ENCODE measurements at places on chromosomes 13 and 19. TPM values are rescaled to one million over a fixed set of nuclear protein-coding genes. Genes with fewer than 3 reads are reported as not detected.

GRCh38 chr13:50127726-50128291 lies 112.6 kb downstream of the KCNRG start:
- DNase-seq, result no peak

DNA sequence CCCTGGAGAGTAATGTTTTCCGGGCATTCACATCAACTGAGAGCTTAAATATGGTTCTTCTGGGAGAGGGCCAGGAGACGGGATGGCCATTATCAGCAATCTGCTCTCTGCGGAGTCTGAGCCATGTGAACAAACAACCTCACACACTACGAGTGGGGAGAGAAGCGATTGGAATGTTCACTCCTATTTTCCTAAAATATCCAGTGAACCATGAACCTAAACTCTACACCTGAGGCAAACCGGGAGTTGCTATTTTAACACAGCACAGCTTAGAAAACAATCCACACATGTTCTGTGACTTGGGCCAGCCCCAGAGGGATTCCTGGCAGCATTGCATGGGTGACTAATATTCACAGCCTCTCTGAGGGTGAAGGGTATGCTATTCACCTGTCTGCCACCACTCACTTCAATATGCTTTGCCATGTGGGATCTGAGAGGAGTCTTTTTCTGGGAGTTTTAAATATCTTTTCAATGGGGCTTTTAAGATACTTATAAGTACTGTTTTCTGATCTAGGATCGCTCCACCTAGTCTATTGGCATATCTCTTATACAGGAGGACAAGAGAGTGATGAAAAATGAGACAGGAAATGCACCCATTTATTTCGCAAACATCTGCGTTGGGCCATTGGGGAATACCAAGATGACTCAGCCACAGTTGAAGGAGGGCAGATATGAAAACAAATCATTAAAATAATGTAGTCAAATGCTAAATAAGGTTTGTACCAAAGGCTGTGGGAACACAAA lies 72.6 kb upstream of the SERP2 start:
- DNase-seq, result peak; percentile 88

- DNase-seq, result no peak
Observed at GRCh38 chr13:105406551-105406950, 1128.9 kb downstream of the EFNB2 start.

DNA sequence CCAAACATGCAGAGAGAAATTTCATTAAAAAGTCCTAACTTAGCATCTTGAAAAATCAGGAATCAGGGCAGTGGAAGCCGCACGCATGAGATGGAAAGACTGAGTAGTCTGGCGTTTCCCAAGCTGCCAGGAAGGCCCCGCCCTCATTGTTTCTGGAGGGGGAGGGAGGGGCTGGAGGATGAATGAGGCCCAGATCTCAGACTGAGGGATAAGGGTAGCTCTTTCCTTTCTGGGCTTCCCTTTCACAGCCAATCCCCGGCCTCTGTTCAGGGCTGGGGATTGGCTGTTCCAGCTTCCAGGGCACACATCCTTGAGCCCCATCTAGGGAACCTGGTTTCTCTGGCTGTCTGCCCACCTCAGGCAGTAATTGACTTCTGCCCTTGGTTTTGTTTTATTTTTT lies 7.3 kb downstream of the C19orf53 start:
- DNase-seq, result peak; percentile 92

- DNase-seq, result no peak
Observed at GRCh38 chr19:39014037-39014436, 18.3 kb downstream of the FBXO27 start.

DNA sequence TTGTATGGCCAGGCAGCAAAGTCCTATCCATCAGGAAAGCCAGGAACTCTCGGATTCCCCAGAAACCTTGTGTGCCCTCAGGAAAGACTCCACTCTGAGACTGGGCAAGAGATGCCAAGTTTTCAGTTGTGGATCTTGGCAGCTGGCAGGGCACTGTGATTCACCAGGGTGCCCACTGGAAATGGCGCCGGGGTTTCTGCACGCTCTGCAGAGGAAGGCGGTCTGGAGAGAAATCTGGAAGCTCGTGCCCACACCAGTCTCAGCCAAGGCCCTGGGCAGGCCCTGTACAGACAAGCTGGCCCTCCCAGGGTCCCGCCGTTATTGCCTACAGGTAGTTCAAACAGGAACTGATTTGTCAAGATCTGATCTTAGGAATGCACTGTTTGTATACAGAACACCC lies 4.9 kb downstream of the NAPA start:
- no peak for DNase-seq

DNA sequence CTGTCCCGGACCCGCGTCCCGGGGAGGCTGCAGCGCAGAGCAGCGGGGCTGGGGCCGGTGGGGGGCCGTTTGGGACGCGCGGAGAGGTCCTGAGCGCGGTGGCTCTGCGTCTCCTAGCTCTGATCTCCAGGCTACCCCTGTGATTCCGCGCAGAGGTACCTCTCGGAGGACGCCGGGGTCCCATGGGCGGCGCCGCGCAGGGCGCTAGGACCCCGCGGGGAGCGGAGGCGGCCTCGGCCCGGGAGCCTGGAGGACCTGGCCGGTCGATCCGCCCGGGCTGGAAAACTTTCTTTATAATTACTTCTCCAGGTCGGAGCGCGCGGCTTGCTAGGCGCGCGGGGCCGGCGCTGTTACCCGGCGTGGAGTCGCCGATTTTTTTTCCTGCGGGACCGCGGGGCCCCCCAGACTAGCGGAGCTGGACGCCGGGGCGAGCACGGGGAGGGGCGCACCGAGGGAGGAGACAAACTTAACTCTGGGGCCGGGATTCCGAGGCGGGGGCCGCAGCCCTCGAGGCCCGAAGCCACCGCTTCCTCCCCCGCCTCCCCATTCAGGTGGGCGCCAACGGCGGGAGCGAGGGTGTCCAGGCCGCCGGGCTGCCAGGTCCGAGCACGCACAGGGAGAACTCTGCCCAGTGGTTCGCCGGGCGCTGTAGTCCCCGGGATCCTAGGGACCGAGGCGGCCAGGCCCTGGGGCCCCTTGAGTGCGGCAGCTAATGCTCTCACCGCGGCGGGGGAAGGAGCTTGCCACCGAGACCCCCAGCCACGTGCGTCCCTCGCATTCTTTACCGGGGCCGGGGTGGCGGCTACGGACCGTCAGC lies 848 bp upstream of the CEBPA start:
- DNase-seq, result no peak

DNA sequence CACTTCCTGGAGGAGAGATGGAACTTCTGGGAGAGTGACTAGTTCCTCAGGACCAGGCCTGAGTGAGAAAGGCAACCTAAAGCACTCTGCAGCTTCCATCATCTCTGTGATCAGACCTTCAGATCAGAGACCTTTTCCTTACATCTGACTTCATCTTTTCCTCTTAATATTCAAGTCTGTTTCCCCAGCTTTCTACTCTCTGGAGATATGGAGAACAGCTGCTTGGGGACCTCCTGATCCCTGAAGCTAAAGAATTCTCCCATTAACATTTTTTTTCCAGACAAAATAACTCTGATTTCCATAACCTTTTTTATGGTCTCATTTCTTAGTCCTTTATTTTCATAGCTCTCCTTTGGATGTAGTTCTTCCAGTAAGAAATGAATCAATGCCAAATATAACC lies 133.4 kb upstream of the FNDC3A start:
- DNase-seq, result no peak

- DNase-seq, result no peak
Observed at GRCh38 chr13:20331949-20332348, 99.8 kb upstream of the GJB6 start.

- DNase-seq, result no peak
Observed at GRCh38 chr19:22595918-22596341, 38.2 kb upstream of the ZNF492 start.

- peak; percentile 94 for DNase-seq
Observed at GRCh38 chr13:44435142-44435918, 61.7 kb downstream of the SERP2 start.

Gene EHD2
- total RNA-seq, result 28.6 TPM

Gene DNAJC15
- total RNA-seq, result 3.4 TPM
